SHP77 treated with DMSO at 0.1 percent for 48 hours (cell line): ENCODE measurements at places on chromosomes 7 and 10.

- DNase-seq, result no peak
These were observed 291.9 kb downstream of the GFRA1 start for GRCh38 chr10:115981081-115981480.

- DNase-seq, result no peak
These were observed 211.2 kb downstream of the CACNB2 start for GRCh38 chr10:18351421-18351820.

GRCh38 chr10:123021517-123021916 lies 12.7 kb downstream of the ACADSB start:
- no peak for DNase-seq

GRCh38 chr7:105849122-105849855 lies 27.1 kb downstream of the ATXN7L1 start:
- no peak for DNase-seq

- DNase-seq, result no peak
These were observed 739.7 kb upstream of the FZD8 start for GRCh38 chr10:36381748-36382147.

DNA sequence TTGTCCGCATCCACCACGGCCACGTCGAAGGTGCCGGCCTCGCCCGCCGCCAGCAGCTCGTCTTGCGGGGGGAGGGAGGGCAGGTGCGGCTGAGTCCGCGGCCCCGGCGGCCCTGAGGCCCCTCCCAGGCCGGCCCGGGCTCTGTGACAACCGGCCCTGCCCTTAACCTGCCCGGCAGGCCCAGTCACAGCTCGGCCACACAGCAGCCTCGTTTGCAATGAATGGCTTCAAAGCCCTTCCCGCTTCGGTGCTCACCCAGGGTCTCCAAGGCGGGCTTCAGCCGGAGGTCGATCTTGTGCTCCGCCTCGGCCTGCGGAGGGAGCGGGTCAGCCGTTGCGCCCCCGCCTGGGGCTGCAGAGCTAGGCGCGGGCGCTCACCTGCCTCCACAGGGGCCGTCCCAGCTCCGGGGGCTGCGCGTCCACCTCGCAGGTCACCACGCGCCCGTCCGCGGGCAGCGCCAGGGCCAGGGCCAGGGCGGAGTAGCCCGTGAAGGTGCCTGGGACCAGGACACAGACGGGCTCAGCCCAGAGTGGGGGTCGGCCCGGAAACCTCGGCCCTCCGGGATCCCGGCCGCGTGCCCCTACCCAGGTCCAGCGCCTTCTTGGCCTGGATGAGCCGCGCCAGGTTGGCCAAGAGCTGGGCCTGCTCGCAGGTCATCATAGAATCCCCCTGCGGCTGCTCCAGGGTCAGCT lies 928 bp downstream of the COMTD1 start:
- no peak for DNase-seq

DNA sequence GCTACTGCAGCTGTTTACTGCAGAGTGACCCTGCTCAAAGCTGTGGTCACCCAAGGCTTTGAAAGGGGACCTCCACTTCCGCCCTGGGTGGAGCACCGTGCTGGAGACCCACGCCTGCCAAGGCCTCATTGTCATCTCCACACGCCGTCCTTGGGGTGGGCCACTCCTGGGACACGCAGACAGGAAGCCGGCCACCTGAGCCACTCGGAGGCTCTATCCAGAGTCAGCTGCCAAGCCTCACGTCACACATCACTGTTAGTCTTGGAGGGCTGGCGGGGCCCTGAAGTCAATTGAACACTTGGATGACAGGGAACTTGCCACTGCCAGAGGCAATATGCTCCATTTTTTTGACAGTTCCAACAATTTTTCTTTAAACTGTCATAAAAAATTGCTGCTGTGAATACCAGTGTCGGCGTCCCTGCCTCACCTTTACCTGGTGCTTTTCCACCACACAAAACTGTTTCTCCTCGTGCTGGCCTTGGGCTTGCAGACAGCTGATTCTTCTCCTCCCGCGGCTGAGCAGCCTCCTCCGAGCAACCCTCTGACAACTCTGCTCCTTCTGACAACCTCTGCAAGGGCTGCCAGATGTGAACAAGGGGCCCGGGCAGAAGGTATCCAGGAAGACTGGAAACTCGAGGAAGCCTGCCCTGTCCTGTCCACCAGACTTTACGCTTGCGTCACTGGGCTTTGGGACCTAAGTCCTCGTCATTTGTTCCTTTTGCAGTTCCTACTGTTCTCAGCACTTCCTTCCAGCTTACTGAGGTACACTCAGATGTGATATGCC lies 81.9 kb downstream of the EGFR start:
- DNase-seq, result peak; percentile 28

DNA sequence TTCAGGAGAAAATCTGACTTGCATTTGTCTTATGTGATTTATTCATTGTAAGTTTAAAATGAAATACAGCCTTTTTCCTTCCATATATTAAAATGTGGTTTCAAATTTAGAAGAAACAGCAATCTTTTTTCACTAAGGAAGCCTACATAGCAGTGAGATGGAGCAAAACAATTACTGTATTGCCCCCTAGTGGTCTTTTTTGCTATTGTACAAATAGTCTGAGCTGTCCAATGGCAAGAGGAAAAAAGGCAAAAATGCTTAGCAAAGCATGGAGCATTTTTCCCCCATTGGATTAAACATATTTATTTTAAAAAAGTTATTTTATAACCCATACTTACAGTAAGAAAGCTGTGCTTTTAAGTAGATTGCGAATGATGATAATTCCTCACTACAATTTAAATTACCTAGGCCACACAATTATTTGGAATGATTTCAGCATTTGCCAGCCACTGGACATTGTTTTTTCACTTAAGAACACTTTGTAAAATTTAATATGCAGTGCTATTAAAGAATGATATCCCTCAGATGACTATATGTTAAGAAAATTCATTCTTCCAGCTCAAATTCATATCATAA lies 119.5 kb downstream of the CPED1 start:
- peak; percentile 19 for DNase-seq

- DNase-seq, result no peak
These were observed 139.0 kb downstream of the FGFR2 start for GRCh38 chr10:121459279-121459621.

DNA sequence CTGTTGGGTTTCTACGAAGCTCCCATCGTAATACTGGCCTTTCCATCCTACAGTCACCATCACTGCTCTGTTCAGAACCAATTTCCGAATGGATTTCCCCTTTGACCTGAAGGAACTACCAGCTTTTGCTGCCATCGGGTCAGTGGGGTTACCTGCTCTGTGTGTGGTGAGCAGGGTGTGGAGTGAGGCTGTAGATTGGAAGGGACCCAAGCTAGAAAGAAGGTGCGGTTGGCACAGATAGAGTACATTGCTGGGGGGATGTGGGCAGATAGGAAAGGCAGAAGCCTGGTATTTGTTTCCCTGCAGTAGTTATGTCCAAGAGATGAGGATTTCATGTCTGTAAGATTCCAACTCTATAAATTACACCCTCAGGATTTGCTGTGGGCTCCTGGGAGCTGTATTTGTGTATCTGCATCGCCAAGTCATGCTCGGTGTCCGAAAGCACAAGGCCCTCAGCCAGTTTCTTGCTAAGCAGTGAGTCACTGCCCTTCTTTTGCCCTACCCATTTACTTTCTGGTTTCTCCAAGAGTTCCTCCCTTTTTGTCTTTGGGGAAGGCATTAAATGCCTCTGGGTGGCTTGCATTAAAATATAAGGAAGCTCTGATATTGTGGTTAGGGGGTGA lies 15.4 kb downstream of the CLCN1 start:
- DNase-seq, result no peak

- DNase-seq, result no peak
These were observed 581.2 kb upstream of the MGMT start for GRCh38 chr10:128885573-128886555.

GRCh38 chr10:85849315-85849714 lies 517.3 kb downstream of the GRID1 start:
- no peak for DNase-seq

DNA sequence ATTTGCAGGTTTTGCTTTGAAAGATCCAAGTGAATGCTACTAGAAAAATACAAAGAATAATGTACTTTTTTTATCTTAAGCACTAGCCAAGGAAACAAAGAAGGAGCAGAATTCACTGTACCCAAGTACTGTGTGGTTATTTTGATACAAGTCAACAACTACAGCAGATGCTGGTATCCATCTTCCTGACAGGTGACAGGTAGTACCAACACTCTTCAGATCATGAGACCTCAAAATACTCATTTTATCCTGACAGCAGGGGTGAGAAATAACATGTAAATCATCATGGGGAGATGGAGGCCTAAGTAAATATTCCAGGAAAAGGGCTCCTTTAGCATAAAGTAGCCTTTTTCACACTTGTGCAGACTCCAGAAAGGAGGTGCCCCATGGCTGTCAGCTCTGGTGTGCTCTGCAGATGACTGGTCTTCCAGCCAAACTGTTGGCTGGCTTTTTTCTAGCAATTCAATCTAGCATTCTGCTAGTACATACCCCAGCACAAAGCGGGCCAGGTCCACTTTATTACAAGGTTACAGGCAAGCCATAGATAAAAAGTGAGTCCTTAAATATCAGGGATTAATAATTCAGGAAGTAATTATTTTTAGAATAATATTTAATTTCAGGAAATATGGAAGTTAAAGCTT lies 90.4 kb downstream of the PDE1C start:
- DNase-seq, result no peak

DNA sequence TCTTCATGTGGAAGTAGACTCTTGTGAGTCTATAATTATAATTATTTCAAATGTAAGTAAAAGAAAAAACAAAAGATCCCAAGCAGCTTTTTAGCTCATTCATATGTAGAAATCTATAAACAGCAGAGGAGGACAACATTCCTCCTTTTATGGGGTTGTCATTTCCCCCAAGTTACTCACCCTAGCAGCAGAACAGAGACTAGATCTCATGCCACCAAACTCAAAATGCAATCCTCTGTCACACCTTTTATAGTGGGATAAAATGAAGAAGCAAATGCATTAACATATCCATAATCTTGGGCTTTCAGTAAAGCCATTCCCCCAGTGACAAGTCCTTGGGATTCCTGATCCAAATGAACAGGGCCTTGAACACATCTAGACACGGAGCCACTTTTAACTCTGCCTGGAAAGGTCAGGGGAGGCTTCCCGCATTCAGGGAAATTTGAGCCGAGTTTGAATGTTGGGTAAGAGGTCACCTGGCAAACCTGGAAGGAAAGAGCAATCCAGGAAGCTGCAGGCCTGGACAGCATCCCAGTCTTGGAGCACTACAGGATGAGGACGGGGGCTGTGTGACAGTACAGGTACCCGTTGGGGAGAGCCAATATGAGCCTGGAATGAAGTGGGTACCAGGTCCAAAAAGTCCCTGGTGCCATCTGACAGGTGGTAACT lies 76.4 kb downstream of the DOCK4 start:
- DNase-seq, result peak; percentile 3

DNA sequence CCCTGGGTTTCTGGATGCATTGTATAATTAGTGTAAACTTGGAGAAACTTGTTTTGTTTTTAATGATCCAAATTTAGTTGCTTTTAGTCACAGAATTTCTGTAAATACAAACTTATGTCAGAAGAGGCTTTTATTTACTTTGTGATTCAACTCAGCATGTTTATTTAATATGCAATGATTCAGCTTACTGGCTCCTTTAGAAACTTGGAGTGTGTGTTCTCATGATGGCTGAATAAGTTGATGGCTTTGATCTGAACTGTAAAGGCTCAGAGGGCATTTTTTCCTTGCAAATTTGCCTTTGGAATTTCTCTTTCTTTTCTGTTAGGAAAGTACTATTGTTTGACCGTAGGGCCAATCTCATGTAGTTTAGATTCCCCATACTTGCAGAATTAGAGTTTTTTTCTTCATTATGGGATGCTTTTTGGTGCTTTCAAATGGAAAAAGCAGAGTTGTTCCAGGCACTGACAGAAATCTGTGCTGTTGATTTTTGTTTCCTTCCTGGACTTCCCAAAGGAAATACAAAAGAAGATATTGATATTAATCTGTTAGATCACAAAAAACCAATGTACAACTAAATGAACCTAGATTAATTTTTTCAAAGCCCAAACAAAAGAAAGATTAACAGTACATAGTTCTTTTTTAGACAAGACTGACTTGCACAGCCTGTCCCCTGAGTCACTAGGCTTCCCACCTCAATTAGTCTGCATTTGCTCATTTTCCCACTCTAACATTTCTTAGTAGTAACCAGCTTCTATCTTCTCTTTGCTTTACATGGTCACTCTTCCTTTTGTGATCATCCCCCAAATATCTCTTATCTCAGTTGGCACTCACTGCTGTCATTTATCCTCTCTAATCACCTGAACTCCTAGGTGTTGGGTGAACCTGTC lies 96.8 kb upstream of the AGR3 start:
- DNase-seq, result no peak

DNA sequence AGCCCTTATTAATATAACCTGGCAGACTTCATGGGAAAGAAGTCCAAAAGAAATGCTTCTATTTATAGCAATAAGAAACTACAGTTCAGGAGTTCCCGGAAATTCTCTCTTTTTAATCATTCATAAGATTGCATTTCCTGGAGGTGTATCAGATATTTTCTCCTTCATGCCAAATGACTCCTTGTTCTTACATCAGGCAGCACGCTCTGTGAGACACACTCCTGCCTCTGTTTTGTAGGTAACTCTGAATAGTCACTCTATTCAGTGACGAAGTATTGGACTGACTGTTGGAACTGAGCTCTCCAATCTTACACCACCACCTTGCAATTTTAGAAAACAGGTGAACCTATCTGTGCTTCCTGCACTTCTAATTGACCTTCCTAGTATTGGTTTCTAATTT lies 78.7 kb upstream of the MSRB2 start:
- no peak for DNase-seq

- DNase-seq, result no peak
These were observed 10.3 kb downstream of the PPP1R3C start for GRCh38 chr10:91622601-91623000.

DNA sequence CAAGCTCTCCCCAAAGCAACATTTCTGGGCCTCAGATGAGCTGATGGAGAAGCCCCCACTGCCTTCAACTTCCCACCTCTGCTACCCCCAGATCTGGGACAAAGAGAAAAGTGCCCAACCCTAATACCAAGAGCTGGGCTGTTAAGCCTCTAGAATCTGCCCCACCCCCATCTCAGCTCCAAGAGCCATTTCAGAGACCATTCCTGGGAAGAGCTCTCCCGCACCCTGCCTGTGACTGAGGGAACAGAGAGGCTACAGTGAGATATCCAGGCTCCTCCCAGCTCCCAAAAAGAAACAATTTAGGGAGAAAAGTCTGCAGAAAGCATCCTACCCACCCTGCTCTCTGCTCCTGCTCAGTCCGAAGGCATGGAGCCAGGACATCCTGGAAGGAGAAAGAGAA lies 2.5 kb upstream of the KCNH2 start:
- no peak for DNase-seq

GRCh38 chr7:100583132-100584053 lies 2.5 kb downstream of the LRCH4 start:
- DNase-seq, result no peak

DNA sequence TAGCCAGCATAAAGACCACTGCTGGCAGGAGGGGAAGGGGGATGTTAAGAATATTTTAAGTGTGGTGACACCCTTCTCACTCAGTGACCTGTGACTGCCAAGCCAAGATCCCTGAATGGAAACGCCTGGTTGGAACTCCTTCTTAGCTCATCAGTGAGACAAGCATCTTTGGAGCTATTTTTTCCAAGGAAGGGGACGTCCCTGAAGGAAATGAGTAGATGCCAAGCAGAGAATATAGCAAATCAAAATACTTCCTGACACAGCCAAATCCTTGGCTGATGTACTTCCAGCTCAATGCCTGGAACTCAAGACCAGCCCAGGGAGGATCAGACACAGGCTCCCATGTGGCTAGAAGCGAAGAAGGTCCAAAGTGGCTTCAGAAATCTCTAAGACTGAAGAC lies 82.2 kb downstream of the SORBS1 start:
- no peak for DNase-seq
